ENCODE measurements at places on chromosomes 1 and 21. TPM values are rescaled to one million over a fixed set of nuclear protein-coding genes. Genes with fewer than 3 reads are reported as not detected.

The FCRL6 gene
- 0.36 TPM for polyA plus RNA-seq

The CRNN gene
- not detected for polyA plus RNA-seq

The SLC30A2 gene
- polyA plus RNA-seq, result 2.8 TPM

- DNase-seq, result peak; percentile 77
Observed at GRCh38 chr1:234499119-234499942, 20.4 kb upstream of the TARBP1 start.

DNA sequence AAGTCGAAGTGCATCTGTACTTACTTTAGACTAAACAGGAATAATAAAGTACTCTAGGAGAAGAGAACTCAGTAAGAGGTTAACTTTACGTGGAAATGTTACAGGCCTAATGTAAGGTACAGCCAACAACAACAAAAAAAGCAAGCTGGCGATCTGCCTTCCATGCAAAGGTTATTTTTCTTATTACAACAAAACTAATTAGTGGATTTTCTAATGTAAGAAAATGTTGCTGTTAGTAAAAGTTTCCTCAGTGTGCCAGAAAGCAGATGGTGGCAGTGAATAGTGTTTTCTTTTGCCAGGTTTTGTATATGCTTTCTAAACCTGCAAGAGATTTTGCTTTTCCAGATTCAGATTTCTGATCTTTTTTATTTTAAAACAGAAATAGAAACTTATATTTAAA is 179.2 kb downstream of the NFIA start:
- DNase-seq, result no peak

GRCh38 chr1:53959664-53960250 is 13.6 kb downstream of the LRRC42 start:
- DNase-seq, result no peak

GRCh38 chr1:157105988-157106812 is 6.6 kb upstream of the ETV3L start:
- DNase-seq, result no peak

DNA sequence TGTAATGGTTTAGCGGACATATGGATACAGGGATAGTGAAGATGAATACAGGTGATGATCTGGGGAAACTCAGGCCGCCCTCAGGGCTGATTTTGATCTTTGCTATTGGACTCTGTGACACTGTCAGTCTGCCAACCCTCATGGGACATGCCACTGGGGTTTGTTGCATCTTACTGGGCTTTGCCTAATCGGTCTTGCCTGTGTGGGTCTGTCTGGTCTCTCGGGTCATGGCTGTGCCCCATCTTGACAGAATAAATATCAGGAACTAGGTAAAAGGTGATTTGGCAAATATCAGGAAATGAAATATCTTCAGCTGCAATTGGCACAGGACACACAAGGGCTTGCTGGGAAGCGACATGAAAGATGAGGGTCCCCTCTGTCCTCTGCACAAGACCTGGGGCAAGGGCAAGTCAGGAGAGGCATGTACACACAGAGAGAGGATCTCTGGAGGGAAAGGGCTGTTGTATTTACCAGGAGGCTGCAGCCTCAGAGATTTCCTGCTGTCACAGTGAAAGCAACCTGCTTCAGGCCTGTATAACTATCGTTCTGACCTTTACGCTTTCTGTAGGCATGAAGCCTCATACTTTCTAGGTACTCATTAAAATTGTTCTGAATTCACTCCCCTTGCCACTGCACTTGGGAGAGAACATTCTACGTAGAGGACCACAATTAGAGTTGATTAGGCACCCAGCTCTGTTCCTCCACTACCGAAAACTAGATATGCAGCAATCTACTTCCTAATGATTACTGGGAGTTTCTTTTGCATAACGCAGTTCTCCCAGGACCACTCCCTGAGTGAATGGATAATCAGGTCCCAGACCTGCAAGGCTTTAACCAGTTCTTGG is 52.0 kb upstream of the GADD45A start:
- DNase-seq, result no peak

Measured in right renal cortex interstitium (tissue), 3 donors.